A549 treated with AZD2906 at 1 μM for 4 hours (cell line): ENCODE measurements at places on chromosomes 1 and 21. TPM values are rescaled to one million over a fixed set of nuclear protein-coding genes. Genes with fewer than 3 reads are reported as not detected.

SLC30A1 gene
- total RNA-seq: 20.0 to 23.5 TPM (median 21.9 TPM) in 5 replicates

CELA3A gene
- total RNA-seq: not detected in 5 replicates

TRNP1 gene
- total RNA-seq: 189 to 300 TPM (median 281 TPM) in 5 replicates

ROR1 gene
- total RNA-seq: 8.1 to 11.6 TPM (median 8.8 TPM) in 5 replicates

CFHR5 gene
- total RNA-seq: not detected in 5 replicates

MATN1 gene
- 0.02 to 0.14 TPM (median 0.10 TPM) in 4 of 5 replicates, not detected in the other for total RNA-seq

PRDM2 gene
- 7.2 to 10.2 TPM (median 8.0 TPM) in 5 replicates for total RNA-seq

FCRLB gene
- 1.0 to 1.8 TPM (median 1.7 TPM) in 5 replicates for total RNA-seq

CD101 gene
- total RNA-seq: 0.22 to 0.44 TPM (median 0.32 TPM) in 5 replicates

CHD5 gene
- 1.5 to 2.8 TPM (median 1.8 TPM) in 5 replicates for total RNA-seq

APOBEC4 gene
- not detected in 5 replicates for total RNA-seq

RNF186 gene
- not detected in 5 replicates for total RNA-seq

MXRA8 gene
- total RNA-seq: 0.11 to 0.36 TPM (median 0.15 TPM) in 4 of 5 replicates, not detected in the other

VANGL2 gene
- 0.46 to 0.98 TPM (median 0.71 TPM) in 5 replicates for total RNA-seq

C1orf141 gene
- not detected in 5 replicates for total RNA-seq

CD34 gene
- total RNA-seq: 0.02 to 0.06 TPM in 2 of 5 replicates, not detected in the others

WDR64 gene
- total RNA-seq: not detected in 5 replicates

MTARC1 gene
- 8.1 to 8.9 TPM (median 8.5 TPM) in 5 replicates for total RNA-seq

C1orf53 gene
- 4.5 to 8.5 TPM (median 6.8 TPM) in 5 replicates for total RNA-seq

PKP1 gene
- 0.02 to 0.07 TPM (median 0.05 TPM) in 5 replicates for total RNA-seq

TNFAIP8L2 gene
- not detected in 5 replicates for total RNA-seq

DCST2 gene
- 0.37 to 1.2 TPM (median 0.71 TPM) in 5 replicates for total RNA-seq

AGT gene
- total RNA-seq: 0.04 to 0.15 TPM (median 0.10 TPM) in 5 replicates

HSD3B2 gene
- not detected in 5 replicates for total RNA-seq

PRELP gene
- 0.01 TPM in 2 of 5 replicates, not detected in the others for total RNA-seq

SYT2 gene
- 0.72 to 1.1 TPM (median 0.83 TPM) in 5 replicates for total RNA-seq

OR6N1 gene
- not detected in 5 replicates for total RNA-seq

TEX38 gene
- not detected in 5 replicates for total RNA-seq

BMP8B gene
- 4.2 to 5.2 TPM (median 5.0 TPM) in 5 replicates for total RNA-seq

CRABP2 gene
- 7.6 to 12.4 TPM (median 7.9 TPM) in 5 replicates for total RNA-seq

PRRX1 gene
- 0.06 TPM in 1 of 5 replicates, not detected in the others for total RNA-seq

KCNK1 gene
- total RNA-seq: 16.6 to 24.7 TPM (median 20.6 TPM) in 5 replicates

AMY1C gene
- not detected in 5 replicates for total RNA-seq

GPX7 gene
- total RNA-seq: not detected in 5 replicates

CFHR3 gene
- total RNA-seq: 0.15 to 0.18 TPM (median 0.17 TPM) in 4 of 5 replicates, not detected in the other

AADACL4 gene
- total RNA-seq: not detected in 5 replicates

MARK1 gene
- total RNA-seq: 0.07 to 0.12 TPM (median 0.11 TPM) in 5 replicates

CGN gene
- 1.8 to 2.6 TPM (median 2.1 TPM) in 5 replicates for total RNA-seq
